Stimulated activated CD8-positive, alpha-beta memory T cell treated with anti-CD3 and anti-CD28 coated beads, Interleukin-7, amount 100 ng/mL, for 24 hours (primary cell): ENCODE measurements at places on chromosomes 2 and 18.

GRCh38 chr2:6993936-6994335 lies 76.7 kb downstream of the RNF144A start:
- DNase-seq: no peak

- no peak for DNase-seq
Measured at GRCh38 chr2:27807476-27807875, 36.0 kb downstream of the MRPL33 start.

- DNase-seq: no peak
Measured at GRCh38 chr18:41973983-41974382, 18.9 kb downstream of the PIK3C3 start.

- no peak for DNase-seq
Measured at GRCh38 chr2:29123617-29124349, 8.6 kb downstream of the CLIP4 start.

GRCh38 chr18:8974279-8974678 lies 128.2 kb upstream of the NDUFV2 start:
- DNase-seq: no peak

DNA sequence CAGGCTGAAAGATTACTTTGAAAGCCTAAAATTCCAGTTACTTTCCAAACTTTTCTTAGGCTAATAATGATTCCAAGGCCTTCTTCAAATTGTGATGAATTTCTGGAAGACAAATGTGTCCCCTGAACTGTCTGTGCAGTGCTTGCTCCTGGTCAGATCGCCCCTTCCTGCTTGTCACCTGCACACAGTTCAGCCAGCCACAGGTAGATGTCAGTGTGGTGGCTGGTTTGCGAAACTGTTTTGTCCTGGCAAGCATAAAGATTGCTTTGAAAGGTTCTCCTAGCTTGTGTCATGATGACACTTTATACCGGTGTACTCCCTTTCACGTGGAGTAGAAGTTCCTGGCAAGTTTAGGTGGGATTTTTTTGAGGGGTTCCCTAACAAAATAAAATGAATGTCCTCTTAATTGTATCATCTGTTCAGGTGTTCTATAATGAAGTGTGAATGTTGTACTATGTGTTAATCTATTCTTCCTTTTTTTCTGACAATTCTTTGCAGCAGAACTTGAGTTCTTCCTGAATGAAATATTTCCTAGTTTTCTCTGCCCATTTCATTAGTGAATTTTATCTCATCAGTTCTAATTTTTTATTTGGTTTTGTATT lies 298.8 kb downstream of the ZNF407 start:
- no peak for DNase-seq

GRCh38 chr2:41572154-41572553 lies 475.7 kb upstream of the PKDCC start:
- DNase-seq: no peak

GRCh38 chr2:35428548-35428947 lies 927.0 kb upstream of the CRIM1 start:
- DNase-seq: no peak

DNA sequence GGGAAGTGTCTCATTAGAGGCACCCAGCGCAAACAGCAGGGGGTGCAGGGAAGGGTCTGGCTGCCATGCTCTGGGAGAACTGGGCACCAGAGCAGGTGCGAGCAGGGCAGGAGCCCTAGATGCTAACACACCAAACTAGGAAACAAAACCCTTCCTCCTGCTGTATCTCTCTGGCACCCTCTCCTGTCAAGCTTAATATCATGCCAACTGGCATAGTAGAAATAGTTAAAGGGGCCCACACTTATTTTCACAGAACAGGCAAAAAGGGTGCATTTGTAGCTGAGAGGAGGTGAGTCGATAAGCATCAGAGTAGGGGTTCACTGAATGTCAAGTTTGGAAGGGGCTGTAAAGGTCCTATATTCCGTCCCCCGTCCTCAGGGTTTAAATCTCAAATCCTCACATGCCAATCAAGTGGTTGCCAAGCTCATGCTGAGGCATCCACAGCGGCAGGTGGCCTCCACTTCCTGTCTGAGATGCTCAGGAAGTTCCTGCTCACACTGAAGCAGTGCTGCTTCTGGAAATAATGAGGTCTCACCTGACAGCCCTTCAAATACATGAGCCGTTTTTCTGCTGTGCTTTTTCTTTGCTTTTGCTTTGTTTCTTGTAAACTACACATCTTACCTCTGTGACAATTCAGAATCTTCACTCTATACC lies 14.9 kb upstream of the ACKR3 start:
- DNase-seq: no peak

DNA sequence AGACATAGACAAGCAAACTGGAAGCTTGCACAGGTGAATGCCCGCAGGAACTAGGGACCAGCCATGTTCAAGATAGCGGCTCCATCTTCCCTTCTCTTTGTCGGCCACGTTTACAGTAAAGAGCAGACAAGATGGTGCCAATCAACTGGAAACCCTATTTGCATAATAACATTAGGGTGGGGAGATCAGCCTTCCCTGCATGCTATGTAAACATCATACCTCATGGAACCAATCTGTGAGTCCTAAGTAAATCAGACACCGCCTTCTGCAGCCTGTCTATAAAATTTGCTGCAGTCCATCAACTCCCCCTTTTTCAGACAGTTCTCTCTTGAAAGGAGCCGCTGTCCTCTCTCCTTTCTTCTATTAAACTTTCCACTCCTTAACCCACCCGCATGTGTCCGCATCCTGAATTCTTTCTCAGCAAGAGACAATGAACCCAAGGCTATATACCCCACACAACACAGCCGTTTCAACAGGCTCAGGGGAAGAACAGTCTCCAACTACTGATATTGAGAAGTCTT lies 384.4 kb downstream of the EIPR1 start:
- no peak for DNase-seq

GRCh38 chr2:205609113-205609512 lies 73.2 kb upstream of the NRP2 start:
- DNase-seq: no peak

- DNase-seq: no peak
Measured at GRCh38 chr2:84889332-84889731, 8.4 kb upstream of the TRABD2A start.

GRCh38 chr2:132726155-132726554 lies 56.1 kb upstream of the LYPD1 start:
- DNase-seq: no peak

- DNase-seq: no peak
Measured at GRCh38 chr2:109129356-109129920, 433 bp downstream of the SH3RF3 start.

- DNase-seq: no peak
Measured at GRCh38 chr2:175180701-175181103, 808 bp downstream of the ATP5MC3 start.

DNA sequence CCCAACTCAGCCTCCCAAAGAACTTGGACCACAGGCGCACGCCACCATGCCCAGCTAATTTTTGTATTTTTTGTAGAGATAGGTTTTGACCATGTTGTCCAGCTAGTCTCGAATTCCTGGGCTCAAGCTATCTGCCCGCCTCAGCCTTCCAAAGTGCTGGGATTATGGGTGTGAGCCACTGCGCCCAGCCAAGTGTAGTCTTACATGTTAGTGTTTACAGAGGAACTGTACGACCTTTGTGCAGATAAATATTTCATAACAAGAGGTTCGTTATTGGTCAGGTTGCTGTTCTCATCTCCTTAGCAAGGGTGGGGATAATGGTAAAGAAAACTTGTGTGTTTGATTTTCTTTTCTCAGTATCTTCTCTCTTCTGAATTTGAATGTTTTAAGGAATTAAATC lies 46.5 kb downstream of the RALBP1 start:
- no peak for DNase-seq

- DNase-seq: no peak
Measured at GRCh38 chr2:238239543-238239862, 335 bp downstream of the HES6 start.

DNA sequence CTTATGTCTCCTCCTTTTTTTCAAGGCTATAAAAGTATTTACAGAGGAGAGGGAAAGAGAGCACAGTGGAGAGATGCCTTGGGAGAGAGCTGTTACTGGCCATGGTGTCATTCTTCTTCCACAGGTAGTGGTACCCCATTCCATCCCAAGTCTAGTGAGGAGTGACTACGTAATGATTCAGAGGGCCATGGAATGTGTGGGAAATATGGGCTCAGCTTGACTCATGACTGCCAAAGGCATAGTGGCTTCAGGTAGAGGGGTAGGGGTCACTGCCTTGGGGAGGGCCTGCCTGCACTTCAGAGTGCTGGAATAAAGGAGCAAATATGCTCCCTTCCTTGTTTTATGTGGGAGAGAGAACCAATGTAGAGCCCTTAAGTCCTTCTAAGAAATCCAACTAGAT lies 620.6 kb downstream of the IRS1 start:
- DNase-seq: no peak

GRCh38 chr2:64144057-64145013 lies at the start of gene PELI1:
PELI1 (minus strand) TSS chr2:64144420; CDS start chr2:64108310, 36,110 bp downstream.
- DNase-seq: peak; percentile 76

- no peak for DNase-seq
Measured at GRCh38 chr2:159922563-159922962, 124.6 kb upstream of the CD302 start.

DNA sequence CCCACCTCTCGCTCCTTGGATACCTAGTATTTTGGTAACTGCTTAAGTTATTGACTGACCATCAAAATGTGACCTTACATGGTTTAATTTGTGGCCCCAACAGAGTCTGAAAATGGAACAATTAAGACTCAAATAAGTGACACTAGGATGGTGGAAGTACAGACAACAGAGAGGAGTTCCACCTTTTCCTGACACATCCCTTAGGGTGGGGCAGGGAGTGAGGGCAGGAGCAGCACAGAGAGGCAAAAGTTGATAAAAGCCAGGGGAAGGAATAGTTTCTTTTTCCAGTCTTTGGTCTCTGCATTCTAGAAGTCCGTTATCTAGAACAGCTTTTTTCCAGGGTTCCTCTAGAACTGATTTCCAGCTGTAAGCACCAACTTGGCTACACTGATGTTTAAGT lies 32.2 kb downstream of the FTCDNL1 start:
- no peak for DNase-seq
